ENCODE measurements at places on chromosomes 1 and 21.

GRCh38 chr1:183678819-183679218, 25.7 kb upstream of the APOBEC4 start:
- DNase-seq: no peak

- no peak for DNase-seq
Measured at GRCh38 chr1:226886122-226886901, 15.9 kb downstream of the PSEN2 start.

DNA sequence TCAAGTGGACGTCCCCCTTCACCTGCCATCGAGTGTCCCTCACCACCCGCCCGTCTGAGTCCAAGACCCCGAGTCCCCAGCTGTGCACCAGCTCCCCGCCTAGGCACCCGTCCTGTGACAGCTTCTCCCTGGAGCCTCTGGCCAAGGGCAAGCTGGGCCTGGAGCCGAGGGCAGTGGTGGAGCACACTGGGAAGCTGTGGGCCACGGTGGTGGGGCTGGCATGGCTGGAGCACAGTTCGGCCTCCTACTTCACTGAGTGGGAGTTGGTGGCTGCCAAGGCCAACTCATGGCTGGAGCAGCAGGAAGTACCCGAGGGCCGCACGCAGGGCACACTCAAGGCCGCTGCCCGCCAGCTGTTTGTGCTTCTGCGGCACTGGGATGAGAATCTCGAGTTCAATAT, 63.2 kb downstream of the VWA5B1 start:
- DNase-seq: no peak

DNA sequence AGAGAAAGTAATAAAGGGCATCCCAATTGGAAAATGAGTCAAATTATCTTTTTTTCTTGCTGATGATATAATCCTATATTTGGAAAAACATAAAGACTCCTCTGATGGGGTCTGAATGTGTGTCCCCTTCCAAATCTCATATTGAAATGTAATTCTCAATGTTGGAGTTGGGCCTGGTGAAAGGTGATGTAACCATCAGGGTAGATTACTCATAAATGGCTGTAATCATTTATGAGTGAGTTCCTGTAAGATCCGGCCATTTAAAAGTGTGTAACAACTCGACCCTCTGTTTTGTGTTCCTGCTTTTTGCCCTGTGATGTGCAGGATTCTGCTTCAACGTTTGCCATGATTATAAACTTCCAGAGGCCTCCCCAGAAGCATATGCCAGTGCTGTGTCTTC, 44.3 kb upstream of the MAP1LC3C start:
- DNase-seq: no peak

- DNase-seq: no peak
Measured at GRCh38 chr21:35197992-35198431, 148.9 kb upstream of the RUNX1 start.

DNA sequence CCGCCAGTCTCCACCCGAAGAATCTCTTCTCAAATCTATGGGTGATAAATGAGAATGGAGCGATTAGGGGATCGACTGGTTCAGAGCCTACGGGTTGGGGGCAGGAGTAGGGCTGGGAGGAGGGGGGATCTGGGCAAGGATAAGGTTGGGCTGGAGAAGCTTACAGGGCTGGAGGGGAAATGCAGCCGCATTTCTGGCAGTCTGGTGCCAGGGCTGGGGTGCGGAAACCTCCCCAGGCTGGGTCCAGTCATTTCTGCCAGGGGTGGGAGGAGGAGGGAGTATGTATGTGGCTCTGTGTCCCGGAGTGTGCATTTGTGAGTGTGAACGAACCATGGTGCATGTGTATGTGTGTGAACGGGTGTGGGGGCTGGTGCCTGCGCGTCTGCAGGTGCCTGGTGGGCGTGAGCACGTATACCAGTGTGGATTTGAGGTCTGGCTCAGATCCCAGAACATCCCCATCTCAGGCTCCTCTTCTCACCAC, 10.2 kb downstream of the C1orf216 start:
- DNase-seq: no peak

- no peak for DNase-seq
Measured at GRCh38 chr1:220219136-220219442, 53.2 kb downstream of the RAB3GAP2 start.

DNA sequence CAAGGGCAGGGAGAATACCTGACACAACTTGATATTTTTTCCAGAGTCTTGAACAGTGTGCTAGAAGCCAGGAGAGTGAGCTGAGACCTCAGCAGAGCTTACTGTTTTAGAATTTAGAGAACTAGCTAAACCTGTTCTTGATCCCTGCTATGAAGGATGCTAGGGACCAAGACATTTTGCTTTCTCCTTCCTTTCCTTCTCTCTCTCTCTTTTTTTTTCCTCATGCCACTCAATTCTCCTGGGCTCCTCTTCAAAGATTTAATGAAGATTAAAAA, 99.0 kb downstream of the NGF start:
- DNase-seq: no peak

- no peak for DNase-seq
Measured at GRCh38 chr1:7313826-7314225, 457.3 kb upstream of the VAMP3 start.

DNA sequence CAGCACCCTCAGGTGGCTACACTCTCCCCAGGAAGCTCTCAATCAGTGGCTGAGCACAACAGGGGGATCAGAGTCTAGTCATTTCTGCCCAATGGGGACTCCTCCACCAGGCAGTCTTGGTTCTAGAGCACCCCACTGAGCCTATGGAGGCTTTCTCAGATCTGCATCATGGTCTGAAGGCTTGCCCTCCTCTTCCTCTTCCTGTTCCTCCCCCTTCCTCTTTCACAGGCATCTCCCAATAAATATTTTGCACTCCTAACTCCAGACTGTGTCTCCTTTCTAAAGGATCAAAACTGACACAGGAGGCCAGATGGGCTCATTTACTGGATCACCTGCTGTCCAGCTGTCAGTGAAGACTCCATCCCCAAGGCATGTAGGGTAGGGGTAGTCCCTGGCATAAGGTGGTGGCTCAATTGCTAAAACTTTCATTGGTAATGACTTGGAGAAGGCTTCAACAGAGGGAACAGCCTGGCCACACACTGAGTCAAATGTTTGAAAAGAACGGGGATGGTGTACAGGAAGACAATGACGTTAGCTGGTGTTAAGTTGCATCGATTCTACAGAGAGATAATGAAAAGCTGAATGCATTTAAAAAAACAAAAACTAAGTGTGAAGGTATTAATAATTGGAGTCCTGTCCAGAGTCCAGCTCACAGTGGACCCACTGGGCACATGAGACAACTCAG, 84.2 kb upstream of the SLC2A1 start:
- DNase-seq: no peak

GRCh38 chr1:34863501-34863900, 4.0 kb upstream of the SMIM12 start:
- DNase-seq: no peak

GRCh38 chr1:26986658-26987057, 6.8 kb upstream of the TRNP1 start:
- no peak for DNase-seq

- no peak for DNase-seq
Measured at GRCh38 chr1:185463011-185463410, 146.0 kb upstream of the IVNS1ABP start.

DNA sequence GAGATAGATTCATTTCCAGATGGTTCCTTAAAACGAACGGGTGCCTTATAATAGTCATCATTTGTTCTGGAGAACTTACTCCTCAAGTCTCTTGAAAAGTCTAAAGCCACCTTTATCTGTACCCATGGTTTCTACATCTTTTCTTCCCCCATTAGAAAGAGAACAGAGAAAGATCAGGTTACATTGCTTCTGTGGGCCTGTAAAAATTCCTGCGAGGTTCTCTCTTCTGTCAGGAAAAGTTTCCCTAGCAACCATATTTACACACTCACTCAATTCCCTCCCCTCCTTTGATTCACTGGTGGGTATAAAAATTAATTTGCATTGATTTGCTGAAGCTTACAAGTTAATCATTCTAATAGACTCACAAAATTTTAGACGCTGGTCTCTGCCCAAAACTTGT, 6.7 kb downstream of the PHC2 start:
- no peak for DNase-seq

GRCh38 chr1:68167211-68167610, 65.1 kb downstream of the WLS start:
- no peak for DNase-seq

- DNase-seq: peak; percentile 41
Measured at GRCh38 chr21:46125846-46126301, 28.0 kb downstream of the COL6A2 start.

GRCh38 chr21:28938726-28939125, 54.0 kb downstream of the LTN1 start:
- no peak for DNase-seq

DNA sequence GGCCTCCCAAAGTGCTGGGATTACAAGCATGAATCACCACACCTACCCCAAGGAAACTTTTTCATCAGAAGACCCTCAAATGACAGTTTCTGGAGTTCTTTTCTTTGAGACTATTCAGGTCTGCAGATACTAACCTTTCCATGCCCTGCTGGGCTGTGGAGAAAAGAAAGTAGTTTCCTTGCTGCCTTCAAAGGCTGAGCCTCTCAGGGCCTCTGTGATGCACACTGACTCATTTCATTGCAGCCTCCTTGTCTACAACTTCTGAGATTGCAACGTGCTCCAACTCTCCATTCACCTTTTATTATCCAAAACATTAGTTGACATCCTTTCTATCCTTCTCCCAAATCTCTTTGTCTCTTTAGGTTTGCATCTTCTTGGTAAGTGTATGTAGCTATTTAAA, 8.8 kb upstream of the SAMSN1 start:
- DNase-seq: no peak

DNA sequence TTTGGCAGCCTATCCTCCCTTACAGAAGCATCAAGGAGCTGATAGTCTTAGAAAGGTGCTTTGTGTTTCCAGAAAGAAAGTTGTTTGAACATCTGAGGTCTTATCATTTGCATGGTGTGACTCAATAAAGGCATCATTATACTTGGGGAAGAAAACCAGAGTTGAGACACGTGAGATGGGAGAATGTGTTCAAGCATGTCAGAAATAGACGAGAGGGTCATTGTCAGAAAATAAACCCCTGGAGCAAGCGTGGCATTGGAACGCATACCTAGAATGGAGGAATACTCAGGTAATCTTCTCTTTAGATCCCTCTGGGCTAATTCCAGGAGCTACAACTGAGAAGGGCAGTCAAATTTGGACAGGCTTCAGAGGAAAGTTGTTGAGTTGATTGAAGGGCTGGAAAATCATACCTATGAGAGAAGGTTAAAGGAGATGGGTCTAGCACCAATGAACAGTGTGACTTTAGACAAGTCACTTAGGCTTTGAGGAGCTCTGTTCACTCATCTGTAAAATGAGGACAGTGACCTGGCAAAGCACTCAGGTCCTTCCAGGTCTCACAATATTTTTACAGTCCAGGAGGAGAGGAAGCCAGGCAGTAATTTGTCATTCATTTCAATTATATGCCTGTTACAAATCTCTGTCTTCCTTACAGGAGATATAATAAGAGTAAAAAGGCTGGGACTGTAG, 101.3 kb upstream of the C1orf21 start:
- DNase-seq: no peak

DNA sequence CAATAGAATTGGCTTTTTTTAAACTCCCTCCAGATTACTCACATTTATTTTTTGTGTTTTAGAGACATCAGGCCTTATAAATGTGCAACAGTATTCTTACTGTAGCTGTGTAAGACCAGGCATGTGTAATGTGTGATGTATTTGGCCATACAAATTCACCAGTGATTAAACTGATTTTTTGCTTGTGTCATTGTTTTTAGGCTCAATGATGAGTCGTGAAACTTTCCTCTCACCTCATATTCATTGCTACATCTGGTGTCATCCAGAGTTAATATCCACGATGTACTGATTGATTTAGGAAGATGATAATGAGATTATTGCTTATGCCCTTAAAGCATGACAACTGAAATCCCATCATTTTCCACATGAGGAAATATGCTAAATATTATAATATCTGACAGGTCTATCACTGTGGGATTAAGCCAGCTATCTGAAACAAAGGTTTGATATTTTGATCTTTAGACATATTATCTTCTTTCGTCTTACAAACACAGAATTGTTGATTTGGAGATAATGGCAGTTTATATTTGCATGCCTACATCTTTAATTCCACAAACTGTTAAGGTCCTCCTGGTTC, 487.9 kb downstream of the PTBP2 start:
- DNase-seq: no peak

DNA sequence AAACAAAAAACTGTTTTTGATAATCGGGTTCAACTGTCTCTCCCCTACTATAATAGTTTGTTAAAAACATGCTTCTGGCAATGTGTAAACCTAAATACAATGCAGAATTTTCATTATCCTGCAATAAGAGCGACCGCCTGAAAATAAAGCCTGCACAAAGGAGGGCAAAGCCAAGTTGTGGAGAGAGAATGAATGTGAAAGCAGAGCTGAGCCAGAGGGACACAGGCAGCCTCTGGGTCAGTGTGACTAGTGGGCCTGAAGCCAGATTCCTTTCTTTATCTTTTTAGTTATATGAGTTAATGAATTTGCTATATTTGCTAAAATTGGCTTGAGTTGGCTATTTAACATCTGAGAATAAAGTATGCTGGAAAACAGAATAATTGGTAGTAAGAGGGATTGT, 615.2 kb downstream of the PLA2G4A start:
- DNase-seq: no peak

GRCh38 chr21:46038871-46039397, 57.4 kb downstream of the COL6A1 start:
- no peak for DNase-seq

DNA sequence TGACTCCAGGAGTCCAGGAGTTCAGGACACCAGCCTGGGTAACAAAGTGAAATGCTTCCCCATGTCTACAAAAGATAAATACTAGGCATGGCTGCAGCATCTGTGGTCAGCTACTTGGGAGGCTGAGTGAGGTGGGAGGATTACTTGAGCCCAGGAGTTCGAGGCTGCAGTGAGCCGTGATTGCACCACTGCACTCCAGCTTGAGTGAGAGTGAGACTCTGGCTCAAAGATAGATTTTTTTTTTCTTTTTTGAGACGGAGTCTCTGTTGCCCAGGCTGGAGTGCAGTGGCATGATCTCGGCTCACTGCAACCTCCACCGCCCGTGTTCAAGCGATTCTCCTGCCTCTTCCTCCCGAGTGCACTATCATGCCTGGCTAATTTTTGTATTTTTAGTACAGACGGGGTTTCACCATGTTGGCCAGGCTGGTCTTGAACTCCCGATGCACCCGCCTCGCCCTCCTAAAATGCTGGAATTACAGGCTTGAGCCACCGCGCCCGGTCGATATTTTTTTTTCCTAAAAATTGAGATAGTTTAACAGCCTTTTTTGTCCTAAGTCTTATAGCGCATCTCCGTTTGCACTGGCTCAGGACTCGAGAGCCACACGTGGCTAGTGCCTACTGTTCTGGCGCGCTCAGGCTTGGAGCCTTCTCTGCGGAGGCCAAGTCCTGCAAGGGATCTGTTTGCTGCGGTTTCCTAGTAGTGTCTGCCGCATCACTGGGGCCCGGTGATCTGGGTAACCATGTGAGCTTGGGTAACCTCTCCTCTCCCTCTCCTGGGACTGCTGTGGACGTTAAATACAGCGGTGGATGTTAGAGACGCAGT, 1.0 kb upstream of the MFN2 start:
- no peak for DNase-seq

Measured in CD8-positive, alpha-beta memory T cell (primary cell).